Caco-2 (cell line): ENCODE measurements at places on chromosomes 2 and 18. TPM values are rescaled to one million over a fixed set of nuclear protein-coding genes. Genes with fewer than 3 reads are reported as not detected.

DNA sequence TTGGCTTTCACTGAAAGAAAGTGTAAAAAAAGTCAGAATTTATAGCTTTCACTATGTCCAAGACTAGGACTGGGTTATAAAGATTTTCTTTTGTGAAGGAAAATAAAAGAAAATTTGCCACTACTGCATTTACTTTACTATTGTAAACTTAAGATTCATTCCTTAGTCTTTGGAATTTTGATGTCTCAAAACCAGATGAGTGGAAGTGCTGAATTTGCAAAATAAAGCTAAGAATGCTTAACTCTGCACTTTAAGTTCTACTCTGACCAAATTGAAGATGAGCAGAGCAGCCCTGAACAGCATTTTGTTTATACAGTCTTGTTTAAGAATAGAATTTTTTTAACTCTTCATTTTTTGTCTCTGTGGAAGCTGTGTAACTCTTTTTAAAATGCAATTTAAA is 102.4 kb downstream of the ICA1L start:
- DNase-seq = no peak

- DNase-seq = no peak
Observed at GRCh38 chr2:29977284-29977683, 55.9 kb upstream of the ALK start.

Gene GDF7
- 1.7 and 1.8 TPM in 2 replicates for total RNA-seq

DNA sequence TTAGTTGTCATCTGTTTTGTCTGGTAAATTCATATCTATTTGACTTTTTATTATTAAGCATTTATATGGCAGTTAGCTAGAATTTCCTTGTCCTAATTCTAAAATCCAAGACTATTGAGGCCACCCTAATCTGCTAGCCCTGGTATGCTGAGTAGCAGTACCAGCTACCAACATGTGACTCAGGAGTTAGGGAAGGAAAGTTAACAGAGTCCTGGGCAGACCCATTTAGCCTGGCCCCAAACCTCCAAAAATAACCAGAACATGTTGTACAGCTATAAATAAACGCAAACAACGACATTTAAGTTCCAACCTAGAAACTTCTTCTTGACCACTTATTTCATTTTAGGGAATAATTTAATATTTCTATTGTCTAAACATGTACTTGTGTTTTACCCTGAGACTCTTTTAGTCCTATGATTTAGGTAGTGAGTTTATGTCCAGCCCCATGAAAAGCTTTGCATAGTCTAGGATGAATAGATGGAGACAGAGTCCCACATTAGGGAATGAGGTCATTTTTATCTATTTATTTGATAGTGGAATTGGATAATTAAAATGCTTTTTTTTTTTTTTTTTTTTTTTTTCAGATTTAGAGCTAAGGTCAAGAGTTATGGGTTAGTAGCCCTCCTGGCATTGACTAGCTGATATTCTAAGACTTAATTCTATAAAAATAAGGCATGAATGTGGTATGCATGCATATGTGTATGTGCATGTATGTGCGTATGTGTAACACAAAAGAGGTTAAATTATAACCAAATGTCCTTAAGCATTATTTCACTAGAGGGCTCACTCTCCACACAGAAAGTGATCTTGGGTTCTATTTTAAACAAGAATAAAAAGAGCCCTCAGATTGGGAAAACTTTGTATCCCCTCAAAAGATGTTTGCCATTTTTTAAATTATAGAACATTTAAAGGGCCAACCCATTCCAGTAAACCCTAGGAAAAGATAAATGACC is 160.1 kb upstream of the MAPRE2 start:
- no peak for DNase-seq

- DNase-seq = peak; percentile 24
Observed at GRCh38 chr2:24613154-24613814, 122.2 kb downstream of the NCOA1 start.

- DNase-seq = no peak
Observed at GRCh38 chr2:174722942-174723592, 41.2 kb downstream of the CHRNA1 start.

Gene NAT8
- not detected in 2 replicates for total RNA-seq

Gene STK36
- total RNA-seq = 44.1 and 56.9 TPM in 2 replicates

Gene HJURP
- 29.7 and 35.0 TPM in 2 replicates for total RNA-seq

GRCh38 chr18:63085611-63086010 is 234.0 kb downstream of the BCL2 start:
- DNase-seq = no peak

Gene CRYGD
- total RNA-seq = not detected in 2 replicates

DNA sequence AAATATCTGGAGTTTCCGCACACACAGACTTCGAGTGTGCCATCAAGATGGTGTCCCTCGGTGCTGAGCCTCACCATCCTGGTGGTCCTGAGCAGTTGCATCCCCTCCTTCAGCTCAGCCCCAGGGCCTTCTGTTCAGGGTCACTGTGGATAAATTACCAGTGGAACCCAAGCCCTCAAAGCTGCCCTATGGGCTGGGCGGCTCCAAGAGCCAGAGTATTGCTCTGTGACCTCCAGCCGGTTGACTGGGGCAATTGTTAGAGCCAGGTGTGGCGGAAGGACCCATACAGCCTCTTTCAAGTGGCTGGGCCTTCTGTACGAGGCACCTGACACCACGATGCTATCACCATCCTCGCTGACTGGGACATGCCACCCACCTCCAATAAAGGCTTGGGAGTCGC is 215.5 kb downstream of the GBX2 start:
- no peak for DNase-seq

DNA sequence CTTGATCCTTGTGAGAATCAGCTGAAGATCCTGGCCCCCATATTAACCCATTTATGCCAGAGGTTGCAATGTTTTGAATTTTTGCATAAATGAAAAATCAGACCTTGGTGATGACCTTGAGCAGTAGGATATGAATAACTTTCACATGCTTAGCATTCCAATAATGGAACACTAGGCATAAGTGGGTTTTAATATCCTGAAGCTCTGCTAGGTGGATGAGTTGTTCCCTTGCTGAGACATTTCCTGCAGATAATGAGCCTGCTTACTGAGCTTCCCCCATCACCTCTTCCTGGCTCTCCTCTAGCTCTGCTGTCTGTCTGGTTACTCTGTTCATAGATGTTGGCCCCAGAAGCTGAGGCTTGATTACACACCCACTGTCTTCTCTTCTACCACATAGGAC is 25.5 kb upstream of the SEC11C start:
- DNase-seq = no peak

DNA sequence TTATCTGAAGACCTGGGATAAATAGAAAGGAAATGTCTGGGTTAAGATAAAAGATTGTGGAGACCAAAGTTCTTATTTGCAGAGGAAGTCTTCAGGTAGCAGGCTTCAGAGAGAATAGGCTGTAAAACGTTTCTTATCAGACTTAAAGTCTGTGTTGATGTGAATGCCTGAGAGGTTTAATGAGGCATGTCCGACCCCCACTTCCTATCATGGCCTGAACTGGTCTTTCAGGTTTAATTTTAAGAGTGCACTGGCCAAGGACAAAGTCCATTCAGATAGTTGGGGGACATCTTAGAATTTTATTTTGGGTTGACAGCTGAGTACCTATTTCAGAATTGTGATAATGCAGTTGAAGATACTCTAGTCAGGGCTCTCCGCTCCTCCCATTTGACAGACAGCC is 92.1 kb downstream of the ATL2 start:
- peak; percentile 87 for DNase-seq

Gene ALPP
- 4.9 and 5.8 TPM in 2 replicates for total RNA-seq

Gene MROH2A
- not detected in 2 replicates for total RNA-seq

DNA sequence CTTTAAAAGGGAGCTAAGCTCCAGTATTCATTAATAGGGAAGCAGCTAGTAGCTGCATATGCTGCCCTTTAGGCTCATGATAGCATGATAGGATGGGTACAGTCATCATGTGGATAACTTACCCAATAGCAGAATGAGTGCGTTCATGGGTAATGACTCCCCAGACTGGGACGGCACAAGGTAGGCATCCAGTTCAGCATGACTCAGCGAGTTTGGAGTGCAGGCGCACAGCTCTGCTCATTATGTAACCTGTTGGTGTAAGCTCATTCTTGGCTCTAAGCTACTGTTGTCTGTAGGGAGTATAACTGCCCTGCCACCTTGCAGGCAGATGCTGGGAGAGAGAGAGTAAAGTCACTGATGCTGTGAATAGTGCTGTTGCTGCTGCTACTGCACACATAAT is 209.2 kb upstream of the SYT4 start:
- DNase-seq = no peak

- DNase-seq = no peak
Observed at GRCh38 chr2:63789338-63790020, 52.2 kb upstream of the UGP2 start.

- DNase-seq = no peak
Observed at GRCh38 chr2:112529757-112530156, 12.5 kb upstream of the POLR1B start.

Gene XDH
- total RNA-seq = 1.3 and 1.4 TPM in 2 replicates

- DNase-seq = no peak
Observed at GRCh38 chr18:30072609-30073385, 969.7 kb downstream of the DSC3 start.

DNA sequence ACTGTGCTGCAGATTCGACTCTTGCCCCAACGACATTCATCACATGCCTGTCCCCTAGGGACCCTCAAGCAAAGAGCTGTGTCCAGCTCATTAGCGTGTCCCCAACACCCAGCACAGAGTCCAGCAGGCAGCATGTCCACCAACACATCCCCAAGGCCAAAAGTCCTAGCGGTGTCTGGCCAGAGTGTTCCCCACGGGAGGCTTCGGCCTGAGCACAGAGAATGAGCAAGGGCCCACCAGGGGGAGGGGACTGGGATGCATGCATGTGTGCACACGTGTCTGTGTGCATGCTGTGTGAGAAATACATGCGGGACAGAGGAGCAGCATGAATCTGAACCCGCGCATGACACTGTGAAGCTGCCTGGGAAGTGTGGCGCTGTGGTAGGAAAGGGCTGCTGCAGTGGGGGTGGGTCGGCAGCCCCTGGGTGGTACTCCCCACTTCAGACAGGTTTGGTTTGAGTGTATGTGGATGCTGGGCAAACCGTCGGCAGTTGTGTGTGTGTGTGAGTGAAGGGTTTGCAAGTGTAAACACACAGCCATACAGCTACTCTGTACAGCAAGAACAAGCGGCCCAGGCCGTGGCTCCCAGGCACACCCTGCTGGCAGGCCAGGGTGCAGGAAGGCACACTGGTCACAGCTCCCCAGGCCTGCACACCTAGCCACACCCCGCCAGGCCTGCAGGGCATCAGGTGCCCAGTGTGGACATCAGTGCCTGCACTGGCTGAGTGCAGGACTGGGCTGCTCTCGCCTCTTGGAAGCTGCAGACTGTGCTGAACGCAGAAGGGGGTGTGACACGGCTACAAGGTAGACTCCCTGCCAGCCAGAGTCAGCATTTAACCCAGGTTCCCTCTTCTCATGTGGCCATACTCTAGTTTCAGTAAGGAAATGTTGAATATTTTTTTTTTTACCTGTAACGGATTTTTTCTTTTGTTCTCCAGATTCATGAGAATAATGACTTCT is 19.5 kb upstream of the HES6 start:
- no peak for DNase-seq

Gene IL18R1
- total RNA-seq = not detected in 2 replicates

DNA sequence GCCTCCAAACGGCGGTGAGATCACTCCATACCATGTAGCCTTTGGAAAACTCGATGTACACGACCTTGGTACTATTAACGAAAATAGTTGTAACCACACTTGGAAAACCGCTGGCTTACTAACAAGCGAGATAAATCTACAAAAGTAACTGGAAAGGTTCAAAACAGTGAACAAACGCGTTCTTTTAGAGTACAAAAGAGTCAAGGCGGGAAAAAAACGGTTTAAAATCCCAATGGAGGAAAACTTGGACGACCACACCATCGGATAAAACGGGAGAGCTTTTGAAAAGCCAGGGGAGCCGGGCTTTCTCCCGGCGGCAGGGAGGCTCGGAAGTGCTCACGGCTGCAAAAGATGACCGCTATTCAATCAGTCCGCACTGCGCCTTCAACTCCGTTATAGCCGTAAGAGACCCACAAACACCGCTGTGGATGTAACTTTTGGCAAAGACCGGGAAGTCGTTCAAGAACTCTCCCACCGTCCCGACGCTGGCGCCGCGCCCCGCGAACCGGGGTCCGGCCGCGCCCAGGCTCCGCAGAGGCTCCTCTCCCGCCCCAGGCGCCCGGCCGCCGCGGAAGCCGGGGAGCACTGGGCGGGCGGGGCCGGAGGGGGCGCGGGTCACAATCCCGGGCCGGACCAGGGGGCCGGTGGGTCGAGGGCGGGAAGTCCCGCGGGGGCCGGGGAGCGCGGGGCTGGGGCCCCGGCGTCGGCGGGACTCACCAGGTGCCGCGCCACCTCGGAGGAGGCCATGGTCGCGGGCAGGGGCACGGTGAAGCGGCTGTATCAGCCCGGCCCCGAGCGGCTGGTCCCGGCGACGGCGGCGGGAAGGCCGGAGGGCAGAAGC is 465 bp downstream of the SEPTIN10 start:
- DNase-seq = no peak

DNA sequence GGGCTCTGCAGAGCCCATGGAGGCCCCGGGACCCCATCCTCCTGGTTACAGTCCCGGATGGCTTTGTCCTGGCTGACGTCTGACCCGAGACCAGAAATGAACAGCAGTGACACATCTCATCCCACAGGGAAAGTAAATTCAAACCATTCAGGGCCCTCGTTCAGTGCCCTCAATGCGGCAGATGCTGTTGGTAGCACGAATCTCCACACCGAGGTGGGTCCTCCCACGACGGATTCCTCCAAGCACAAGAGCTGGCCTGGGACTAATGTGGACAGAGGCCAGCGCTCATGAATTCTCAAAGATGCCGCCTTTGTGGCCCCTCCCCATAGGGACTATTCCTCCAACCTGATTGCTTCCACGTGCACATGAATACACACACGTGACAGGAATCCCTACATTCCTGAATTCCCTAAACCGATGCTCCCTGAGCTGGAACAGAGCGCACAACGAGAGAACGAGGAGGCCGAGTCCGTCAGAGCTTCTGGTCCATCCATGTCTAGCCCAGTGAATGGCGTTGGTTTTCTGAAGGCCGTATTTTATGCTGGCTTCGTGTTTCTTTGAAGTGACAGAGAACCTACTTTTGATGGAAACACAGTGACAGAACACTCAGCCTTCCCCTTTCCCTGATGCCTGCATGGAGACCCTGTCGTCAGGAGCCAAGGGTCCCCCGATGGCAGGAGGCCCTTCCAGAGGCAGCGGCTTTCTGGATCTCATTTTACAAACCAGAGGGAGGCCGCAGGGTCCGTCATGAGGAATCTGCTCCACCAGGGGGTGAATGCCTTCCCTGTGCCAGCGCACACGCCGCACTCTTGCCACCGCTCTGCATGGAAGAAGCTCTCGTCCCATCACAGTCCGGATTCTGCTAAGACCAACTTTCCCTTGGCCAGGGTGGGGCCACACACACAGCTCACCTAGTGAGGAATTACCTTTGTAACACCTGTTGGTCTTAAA is 64.3 kb upstream of the SNTG2 start:
- DNase-seq = no peak
